ENCODE measurements at places on chromosomes 7 and 10.

DNA sequence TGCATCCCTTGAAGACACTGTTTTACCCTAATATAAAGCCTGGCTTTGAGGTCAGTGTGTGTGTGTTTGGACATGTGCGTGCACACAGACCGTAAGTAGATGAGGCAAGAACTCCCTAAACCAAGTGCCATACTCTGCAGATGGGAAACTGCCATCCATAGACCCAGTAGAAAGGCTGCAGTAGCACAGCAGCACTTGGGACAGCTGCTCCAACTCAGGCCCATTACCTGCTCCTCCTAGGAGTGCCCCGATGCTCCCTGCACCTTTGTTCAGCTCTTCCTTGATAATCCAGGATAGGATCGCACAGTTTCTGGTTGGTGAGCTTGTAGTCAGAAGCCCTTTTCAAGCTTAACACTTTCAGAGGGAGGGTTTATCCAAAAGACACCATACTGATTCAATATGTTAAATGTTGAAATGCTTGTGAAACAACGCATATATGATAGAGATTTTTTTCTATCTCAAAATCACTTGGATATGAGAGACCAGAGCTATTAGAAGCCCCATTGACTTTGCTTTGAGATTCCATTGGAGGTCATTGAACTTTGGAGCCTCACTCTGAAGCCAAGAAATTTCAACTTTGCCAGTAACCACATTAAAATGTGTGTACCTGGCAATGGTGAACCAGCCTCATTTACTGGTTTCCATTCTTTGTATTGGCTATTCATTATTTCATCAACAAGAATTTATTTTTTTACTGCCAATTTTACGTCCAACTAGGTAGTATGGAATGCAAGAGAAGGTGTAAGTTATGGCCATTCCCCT lies 757.0 kb upstream of the GALNT17 start:
- no peak for DNase-seq

GRCh38 chr7:158469396-158470051 lies 118.1 kb downstream of the PTPRN2 start:
- no peak for DNase-seq

DNA sequence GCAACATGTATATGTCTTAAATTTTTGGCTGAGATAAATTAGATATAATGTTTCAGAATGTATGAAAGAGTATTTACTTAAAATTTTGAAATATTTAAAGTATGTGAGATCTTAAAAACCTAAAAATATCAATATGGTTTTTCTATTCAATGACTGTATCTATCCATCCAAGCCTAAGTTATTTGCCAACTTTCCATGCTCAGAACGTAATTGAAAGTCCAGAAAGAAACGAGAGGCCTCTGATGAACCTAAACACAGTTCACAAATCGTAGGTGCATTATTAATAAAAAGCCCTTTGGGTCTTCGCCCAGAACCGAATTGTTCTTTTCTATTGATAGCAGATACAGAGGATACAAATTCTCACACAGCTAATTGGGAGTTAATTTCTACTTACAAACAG lies 6.5 kb downstream of the SVIL start:
- no peak for DNase-seq

DNA sequence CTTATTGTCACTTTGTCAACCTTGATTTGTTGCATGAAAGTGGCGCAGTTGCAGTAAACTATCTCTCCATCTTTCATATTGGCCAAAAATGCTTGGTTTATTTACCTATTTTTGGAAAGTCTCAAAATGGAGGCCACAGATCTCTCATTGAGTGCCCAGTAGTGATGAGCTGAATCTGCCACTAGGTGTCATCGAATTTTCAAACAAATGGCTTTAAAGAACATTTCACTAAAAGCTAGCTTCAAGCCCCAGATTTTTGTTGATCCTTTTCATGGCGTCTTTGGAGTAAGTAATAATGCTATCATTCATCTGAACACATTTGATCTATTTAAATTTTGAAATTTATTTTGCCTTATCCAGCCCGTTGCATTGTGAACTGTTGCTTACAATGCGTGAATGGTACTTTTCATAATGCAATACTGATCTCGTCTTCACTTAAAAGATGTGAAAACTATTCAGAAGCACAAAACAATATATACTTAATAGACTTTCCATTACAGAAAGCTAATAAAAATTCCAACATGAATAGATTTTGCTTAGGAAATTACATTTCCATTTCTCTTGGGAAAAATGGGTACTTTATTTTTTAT lies 236.2 kb downstream of the DNAJB9 start:
- DNase-seq: no peak

GRCh38 chr7:43546231-43546630 lies 36.7 kb upstream of the STK17A start:
- no peak for DNase-seq

DNA sequence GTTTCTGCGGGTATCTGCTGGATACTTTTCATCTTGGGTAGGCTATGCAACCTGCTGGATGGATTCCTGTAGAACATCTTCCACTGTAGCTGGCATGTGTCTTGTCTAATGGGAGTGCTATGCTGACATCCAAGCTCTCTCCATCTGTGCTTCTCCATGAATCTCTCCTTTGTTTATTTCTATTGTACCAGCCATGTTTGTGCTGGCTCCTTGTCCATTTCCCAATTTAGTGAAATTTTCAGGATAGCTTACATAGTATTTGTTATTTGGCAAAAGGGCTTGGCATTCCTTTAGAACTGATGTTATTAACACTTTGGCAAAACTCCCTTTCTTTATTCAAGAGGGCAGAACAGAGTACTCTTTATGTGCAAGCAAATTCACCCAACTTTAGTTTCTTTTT lies 198.0 kb downstream of the CSTF2T start:
- DNase-seq: no peak

DNA sequence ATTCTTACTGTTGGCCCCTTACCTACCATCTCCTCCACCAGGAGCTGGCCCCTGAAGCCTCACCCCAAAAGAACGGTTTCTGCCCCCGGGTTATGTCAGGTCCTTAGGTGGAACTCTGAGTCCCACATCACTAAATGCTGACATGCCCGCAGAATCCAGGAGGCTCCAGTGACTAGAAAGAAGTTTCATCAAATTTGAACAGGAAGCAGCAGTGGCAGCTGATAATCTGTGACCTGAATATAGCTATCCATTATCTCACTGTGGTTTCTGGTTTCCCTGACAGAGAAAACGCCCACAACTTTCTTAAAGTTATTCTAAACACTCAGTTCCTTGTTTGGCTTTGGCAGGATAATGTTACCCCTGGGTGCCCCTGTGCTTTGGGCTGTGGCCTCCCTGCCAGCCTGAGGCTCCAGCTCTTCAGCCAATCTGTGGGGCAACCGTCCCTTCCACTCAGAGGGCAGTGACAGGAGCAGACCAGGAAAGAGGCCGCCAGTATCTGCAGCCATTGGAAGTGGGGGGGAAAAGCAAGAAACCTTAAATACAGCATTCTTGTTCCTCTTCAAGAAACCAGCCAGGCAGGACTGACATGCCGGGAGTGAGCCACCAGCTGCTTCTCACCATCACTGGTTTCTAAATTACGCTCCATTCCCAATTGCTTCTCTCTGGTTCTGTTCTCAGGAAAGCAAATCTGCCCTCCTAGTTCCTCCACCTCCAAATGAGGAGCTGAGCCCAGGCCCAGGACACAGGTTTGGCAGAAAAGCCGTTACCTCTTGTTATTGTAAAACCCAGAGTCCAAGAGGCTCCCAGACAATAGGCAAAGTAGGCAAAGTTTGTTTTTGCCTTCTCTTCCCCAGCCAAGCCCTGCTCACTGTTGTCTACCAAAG lies 41.2 kb upstream of the VCL start:
- peak; percentile 53 for DNase-seq

- peak; percentile 65 for DNase-seq
These were observed 682 bp upstream of the RGS10 start for GRCh38 chr10:119542988-119543813.

DNA sequence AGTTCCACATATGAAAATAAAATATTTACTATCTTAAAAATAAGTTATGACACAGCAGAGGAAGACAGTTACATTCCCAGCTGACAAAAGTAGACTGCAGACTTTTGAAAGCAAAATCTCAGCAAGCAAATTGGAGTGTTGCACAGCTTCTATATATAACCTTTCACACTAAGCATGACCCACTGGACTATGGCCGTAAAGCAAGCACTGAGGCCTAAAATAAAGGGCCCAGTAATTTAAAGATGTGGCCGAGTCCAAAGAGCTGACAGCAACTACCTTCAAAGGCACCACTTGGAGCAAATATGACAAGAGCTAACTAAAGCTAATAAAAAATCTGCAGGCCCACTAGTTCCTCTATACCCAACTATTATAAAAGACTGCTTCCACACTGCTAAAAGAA lies 6.5 kb downstream of the GDI2 start:
- DNase-seq: no peak

DNA sequence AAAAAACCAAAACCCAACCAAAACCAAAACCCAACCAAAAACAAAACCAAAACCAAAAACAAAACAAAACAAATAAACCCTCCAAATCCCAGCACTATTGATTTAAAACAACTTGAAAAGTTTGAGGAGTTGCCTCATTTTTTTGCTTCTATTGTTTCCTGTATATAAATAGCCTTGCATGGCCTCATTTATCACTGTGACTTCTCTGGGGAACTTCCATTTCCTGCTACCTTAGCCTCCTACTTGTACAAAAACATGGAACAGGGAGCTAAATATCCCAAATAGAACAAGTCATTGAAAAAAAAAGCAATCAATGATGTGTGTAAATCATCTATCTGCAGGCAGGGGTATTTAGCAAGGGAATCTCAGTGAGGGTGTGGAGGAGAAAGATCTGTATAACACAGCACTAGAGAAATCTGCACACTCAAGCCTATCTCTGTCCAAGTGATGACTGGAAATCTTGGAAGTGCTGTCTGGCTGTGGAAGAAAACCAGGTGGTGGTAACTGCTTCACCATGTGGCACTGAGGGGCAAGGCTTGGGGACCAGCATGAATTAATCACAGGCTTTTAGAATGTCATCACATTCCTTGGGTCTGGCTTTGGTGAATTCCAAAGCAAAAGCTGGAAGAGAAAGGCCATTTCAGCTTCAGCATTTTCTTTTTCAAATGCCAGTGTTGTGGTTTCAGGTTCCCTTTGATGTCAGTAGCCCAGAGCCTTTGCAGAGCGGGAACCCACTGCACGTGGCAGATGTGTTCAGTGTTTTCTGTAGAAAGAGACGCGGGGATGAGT lies 349.5 kb upstream of the ZNF32 start:
- DNase-seq: no peak

Measured in CD4-positive, alpha-beta T cell treated with Interleukin-6 at 100 ng/mL for 8 hours (primary cell).